Stimulated activated CD4-positive, alpha-beta T cell treated with anti-CD3 and anti-CD28 coated beads, Interleukin-15, amount 100 ng/mL, for 1 hour (primary cell): ENCODE measurements at places on chromosomes 4 and X.

- DNase-seq, result no peak
Measured at GRCh38 chr4:188332265-188332664, 193.0 kb downstream of the TRIML1 start.

- DNase-seq, result no peak
Measured at GRCh38 chr4:8840816-8841455, 30.7 kb downstream of the HMX1 start.

GRCh38 chr4:87274803-87275202, 47.9 kb downstream of the HSD17B13 start:
- DNase-seq, result no peak

- no peak for DNase-seq
Measured at GRCh38 chr4:14399848-14400247, 602.4 kb upstream of the CPEB2 start.

DNA sequence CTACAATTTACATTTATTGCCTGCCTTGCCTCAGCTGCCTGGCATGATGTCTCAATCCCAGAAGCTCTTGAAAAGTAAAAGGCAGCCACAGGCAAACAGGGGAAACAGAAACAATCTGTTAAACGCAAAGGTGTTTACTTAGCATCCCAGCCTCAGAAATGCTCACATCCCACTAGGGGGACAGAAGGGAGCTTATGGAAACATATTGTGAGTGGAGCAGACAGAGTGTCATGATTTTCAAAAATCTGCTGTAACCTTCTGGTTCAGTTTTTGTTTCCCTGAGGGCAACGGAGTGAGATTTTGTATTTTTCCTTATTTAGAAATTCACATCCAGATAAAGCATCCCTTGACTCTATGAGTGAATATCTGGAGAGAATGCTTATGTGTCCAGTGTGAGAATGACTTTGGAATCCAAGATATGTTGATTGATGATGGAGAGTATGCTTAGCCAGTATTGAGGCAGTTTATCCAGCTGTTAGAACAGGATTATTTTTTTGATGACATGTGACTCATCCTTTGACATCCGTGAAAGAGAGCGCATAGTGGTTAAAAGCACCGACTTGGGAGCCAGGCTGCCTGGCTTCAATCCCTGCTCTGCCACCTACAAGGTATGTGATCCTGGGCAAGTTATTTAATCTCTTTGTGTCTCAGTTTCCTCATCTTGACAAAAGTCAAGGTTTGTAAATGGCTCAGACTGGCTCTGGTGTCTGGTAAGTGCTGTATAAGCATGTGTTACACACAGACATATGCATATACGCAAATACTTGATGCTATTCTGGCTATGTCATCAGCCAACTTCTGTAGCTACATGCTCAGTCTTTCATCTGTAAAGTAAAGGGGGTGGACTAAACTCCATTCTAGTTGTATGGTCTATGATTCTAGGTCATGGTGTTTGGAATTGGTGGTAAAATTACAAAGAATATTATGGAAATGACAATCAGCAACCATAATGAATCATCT, 381.2 kb downstream of the RAPGEF2 start:
- no peak for DNase-seq

GRCh38 chrX:129719931-129720530, 18.7 kb upstream of the XPNPEP2 start:
- DNase-seq, result no peak

GRCh38 chr4:26204249-26204825, 116.5 kb upstream of the RBPJ start:
- DNase-seq, result no peak

DNA sequence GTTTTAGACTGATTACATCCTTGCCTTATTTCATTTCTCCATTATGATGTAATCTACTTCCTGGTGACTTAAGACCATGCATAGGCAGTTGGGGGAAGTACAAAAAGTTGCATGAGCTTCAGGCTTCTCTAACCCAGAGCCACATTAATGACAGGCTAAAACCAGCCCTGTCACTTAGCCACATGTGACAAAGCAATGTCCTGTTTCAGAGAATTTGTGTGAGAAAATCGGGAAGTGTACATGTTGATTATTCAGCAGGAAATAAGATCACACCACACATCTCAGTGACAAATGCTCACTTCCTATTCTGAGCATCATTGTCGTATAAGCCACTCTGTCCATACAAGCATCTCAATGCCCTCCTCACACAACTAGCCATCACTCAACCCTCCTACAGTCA, 98.5 kb upstream of the MAGEB16 start:
- no peak for DNase-seq

DNA sequence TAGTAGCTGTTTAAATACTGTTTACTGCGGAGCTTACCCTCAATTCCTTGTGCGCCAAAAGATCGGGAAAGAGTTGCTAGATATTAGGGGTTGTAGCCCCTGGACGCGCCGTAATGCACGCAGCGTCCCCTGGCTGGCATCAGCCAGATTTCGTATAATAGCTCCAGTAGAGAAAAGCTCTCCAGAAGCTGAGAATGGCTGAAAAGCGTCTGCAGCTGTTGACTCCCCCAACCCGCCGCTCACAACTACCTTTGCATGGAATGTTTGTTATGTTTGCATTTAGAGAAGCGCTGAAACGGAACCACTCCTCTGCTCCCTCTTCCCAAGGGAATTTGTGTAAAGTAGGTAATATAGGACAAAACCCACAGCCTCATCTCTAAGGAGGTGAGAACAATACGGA, 3.7 kb downstream of the DOCK11 start:
- no peak for DNase-seq

DNA sequence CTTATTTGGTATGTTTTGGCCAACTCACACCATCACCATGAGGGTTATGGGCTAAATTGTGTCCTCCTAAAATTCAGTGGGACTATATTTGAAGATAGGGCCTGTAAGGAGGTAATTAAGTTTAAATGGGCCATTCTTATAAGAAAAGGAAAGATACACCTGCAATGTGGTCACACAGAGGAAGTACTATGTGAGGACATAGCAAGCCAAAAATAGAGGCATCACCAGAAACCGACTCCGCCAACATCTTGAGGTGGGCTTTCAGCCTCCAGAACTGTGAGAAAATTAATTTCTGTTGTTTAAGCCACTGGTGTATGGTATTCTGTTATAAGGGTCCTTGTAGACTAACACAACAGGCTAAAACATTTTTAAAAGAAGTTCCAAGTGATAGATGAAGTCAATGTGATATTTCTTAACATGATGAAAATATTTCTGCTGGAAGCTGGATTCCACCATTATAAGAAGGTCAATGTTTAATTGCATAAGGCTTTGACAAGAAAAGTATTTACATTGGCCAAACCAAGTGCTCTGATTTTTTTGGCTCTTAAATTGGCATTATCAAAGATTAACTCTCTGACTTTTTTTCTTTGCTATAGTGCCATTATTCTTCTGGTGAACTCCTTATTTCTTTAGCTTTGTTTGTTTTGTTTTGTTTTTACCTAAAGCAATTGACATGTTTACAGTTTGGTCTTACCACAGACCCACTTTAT, 540.9 kb downstream of the PPARGC1A start:
- DNase-seq, result no peak

- no peak for DNase-seq
Measured at GRCh38 chr4:24831637-24832036, 36.3 kb downstream of the SOD3 start.

DNA sequence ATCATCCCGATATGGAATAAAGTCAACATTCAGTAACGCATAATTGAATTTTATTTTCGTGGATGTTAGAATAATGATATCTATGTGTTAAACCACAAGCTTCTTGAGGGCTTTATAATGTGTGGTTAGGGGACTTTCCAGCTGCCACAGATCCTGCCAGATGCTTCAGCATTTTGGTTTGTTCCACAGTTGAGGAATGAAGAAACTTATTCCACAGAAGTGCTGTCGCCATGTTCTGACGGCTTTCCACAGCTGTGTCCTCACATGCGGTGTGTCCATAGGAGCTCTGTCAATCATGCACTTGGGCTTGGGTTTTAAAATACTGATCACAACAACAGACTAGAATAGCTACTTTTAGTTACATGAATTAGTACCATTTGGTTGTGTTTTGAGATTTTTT, 411.9 kb downstream of the TRIML1 start:
- no peak for DNase-seq

DNA sequence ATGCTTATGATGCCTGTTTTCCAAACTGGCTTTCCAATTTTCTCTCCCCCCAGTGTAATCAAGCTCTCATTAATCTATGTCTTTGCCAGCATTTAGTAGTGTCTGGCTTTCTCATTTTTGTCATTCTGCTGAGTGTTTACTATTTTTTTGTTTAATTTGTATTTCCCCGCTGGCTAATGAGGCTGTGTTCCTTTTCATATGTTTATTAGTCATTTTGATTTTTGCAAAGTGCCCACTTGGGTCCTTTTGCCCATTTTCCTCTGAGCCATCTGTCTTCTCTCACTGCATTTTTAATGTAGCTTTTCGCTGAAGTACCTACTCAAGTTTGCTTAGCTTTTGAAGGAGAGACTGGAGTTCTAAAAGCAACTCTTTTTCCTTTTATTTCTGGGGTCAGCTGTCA, 14.7 kb downstream of the DCK start:
- no peak for DNase-seq

DNA sequence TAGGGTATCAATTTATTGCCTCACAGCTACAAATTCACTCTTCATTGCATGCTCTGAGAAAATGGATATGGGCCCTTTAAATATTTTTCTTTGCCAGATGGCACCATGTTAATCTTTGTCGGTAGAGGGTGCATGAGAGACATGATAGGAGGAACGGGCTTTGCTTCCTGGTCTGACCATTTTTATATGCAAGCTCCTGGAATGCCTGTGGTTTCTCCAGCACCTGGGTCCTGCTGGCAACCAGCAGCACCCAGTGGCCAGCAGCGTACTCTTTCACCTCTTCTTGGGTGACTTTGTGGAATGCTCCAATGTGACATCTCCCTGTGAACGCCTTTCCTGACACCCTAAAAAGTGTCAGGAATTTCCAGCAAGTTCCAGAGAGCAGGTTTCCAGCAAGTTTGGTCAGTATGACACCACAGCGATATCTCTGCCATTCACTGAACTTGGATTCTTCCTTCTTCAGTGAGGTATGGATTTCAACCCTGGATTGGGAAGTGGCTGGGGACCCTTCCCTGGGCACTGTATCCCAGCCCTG, 140.3 kb upstream of the PGRMC2 start:
- DNase-seq, result no peak

GRCh38 chrX:132795181-132795580, 163.2 kb downstream of the HS6ST2 start:
- DNase-seq, result no peak

DNA sequence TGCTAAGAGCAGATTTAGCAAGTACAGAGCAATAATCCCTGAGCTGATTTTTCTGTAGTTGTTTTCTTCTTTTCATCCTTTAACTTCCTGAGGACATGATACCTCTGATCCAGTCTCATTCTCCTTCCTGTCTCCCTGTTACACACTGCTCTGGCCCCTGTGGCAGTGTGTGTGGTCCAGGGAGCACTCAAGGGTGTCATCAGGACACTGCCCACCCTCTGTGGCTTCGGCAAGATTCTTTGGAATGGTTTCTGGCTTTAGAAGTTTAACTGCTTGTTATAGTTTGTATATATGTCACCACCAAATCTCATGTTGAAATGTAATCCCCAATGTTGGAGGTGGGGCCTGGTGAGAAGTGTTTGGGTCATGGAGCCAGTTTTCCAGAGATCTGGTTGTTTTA, 637.3 kb downstream of the BCOR start:
- DNase-seq, result no peak

GRCh38 chr4:111475001-111475400, 670.3 kb upstream of the FAM241A start:
- no peak for DNase-seq

GRCh38 chrX:153967536-153968224, 3.9 kb downstream of the HCFC1 start:
- no peak for DNase-seq

DNA sequence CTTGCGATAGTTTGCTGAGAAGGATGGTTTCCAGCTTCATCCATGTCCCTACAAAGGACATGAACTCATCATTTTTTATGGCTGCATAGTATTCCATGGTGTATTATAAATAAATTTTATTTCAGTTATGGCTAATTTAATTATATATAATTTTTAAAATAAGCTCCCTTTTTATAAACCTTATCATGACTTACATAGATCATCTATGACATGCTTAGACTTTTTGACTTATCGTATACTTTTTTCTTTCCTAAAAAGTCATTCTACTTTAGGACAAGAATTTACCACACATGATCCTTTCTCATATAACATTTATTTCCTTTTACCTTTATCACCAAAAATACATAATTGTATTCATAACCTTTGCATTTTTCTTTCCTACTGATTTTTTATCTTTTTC, 376.5 kb downstream of the CCSER1 start:
- DNase-seq, result no peak

- DNase-seq, result no peak
Measured at GRCh38 chr4:7075962-7076695, 8.3 kb upstream of the GRPEL1 start.

DNA sequence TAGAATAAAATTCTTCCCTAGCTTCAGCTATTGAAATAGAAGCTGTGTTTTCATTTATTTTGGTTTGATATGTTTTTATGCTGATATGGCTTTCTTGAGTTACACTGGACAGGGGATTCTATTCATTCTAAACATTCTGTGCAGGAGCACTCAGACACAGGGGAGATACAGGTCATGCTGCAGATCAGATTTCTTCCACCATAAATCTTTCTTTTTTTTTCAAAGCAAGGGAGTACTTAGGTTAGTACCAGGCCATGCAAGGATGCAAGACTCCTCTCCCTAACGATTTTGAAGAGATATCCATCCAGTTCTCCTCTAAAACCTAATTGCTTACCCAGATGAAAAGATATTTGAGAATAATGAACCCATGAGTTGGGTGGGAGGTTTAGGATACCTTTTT, 21.4 kb downstream of the ETDC start:
- no peak for DNase-seq

DNA sequence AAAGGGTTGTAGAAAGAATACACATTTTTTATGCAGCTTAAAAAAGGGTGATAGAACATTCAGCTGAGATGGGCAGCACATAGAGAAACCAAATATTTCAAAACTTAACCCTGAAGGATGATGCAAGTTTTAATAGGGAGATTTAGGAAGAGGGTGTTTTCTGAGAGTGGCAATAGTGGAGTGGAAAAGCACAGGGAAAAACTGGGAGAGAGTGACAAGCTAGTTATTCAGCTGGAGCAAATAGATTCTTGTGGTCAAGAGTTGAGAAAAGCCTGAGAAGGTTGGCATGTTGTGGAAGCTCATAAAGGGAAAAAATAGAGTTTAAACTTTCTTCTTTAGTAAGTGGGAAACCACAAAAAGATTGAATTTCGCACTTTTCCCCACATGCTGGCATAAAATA, 359.6 kb upstream of the PITX2 start:
- no peak for DNase-seq

- DNase-seq, result no peak
Measured at GRCh38 chr4:151887816-151888180, 127.0 kb upstream of the GATB start.

- no peak for DNase-seq
Measured at GRCh38 chr4:77697860-77698590, 92.4 kb downstream of the CXCL13 start.

- no peak for DNase-seq
Measured at GRCh38 chr4:38609614-38610013, 54.4 kb upstream of the KLF3 start.

GRCh38 chrX:1355131-1356046, 18.8 kb downstream of the IL3RA start:
- no peak for DNase-seq

GRCh38 chrX:132395645-132396044, 93.2 kb downstream of the MBNL3 start:
- DNase-seq, result no peak

- no peak for DNase-seq
Measured at GRCh38 chr4:159284113-159284512, 181.2 kb downstream of the RAPGEF2 start.

- no peak for DNase-seq
Measured at GRCh38 chr4:113993887-113994286, 14.4 kb upstream of the ARSJ start.

GRCh38 chrX:111492085-111492484, 19.4 kb upstream of the SERTM2 start:
- no peak for DNase-seq
